ENCODE measurements at places on chromosomes 3 and 15. TPM values are rescaled to one million over a fixed set of nuclear protein-coding genes. Genes with fewer than 3 reads are reported as not detected.
A peak's percentile ranks its signal among the peaks of the same experiment; 100 is the strongest.

Gene PXYLP1
- total RNA-seq, result 40.5 TPM

Gene ZNF148
- 22.3 TPM for total RNA-seq

GRCh38 chr3:192212335-192212734 lies 515.0 kb downstream of the FGF12 start:
- DNase-seq, result no peak

DNA sequence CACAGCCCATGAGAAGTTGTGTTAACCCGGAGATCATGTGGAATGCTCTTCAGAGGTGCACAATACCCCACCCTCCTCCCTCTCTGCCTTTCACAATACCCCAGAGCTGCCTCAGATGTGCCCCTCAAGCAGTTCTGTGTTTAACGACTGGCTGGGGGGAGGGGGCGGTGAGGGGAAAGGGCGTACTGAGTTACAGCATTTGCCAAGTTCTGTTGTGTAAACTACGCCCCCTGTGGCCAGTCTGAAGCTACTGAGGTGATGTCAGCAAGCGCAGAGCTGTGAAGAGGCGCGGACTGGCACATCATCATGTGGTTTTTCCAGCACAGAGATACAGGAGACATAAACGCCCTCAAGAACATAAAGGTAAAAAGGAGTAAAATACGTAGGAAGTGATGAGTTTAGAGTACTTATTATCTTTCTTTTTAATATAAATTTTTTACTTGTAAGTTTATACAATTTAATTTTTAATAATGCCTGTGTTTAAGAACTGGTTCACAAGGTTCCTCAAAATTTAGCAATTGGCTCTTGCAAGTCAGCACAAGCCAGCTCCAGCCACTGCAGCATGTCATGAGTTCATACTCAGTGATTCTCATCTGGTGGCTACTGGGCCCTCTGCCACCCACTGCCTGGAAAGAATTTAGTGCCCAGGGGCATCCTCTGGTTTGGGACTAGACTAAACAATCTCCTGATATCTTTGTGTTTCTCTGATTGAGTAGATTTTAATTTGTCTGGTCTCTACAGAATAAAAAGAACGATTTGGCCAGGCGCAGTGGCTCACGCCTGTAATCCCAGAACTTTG lies 1.7 kb downstream of the EPB42 start:
- DNase-seq, result peak; percentile 39

GRCh38 chr3:195762611-195763010 lies 41.8 kb downstream of the MUC20 start:
- no peak for DNase-seq

- DNase-seq, result no peak
These were observed 95.8 kb upstream of the CTDSPL start for GRCh38 chr3:37765591-37766488.

DNA sequence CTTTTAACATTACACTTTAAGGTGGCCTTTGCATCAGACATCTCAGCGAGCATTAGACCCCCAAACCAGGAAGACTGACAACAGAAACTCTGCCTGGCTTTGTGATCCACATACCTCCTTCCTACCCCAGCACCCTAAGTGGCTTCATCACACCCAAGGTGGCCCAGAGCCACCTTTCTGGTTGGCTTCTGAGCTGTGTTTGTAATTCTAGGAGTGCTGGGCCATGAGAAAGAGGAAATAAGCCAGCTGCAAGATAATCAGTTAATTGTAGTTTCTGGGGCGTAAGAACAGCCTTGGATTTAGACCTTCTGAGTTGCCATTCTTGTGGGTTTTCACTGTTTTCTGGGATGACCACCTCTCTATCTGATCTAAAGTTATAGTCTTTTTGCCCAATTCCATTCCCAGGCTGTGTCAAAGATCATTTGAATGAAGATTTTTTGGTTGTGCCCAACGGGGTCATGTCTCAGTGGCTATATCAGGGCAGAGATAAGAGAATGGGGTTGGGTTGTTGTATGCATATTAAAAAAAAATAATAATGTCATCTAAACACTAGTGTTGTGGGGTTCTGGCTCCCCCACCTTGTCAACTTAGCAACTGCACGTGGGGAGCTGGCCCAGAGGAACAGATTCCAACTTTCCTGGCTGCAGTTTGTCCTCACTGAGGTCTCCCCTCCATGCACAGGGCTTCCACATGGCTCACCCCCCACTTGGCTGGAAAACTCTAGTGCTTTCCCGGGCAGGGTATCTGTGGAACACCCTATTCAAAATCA lies 234.8 kb upstream of the WNT5A start:
- peak; percentile 17 for DNase-seq
